Stimulated activated CD4-positive, alpha-beta T cell treated with anti-CD3 and anti-CD28 coated beads, TNF-alpha, amount 100 ng/mL, for 1 hour (primary cell): ENCODE measurements at places on chromosomes 4 and X.

DNA sequence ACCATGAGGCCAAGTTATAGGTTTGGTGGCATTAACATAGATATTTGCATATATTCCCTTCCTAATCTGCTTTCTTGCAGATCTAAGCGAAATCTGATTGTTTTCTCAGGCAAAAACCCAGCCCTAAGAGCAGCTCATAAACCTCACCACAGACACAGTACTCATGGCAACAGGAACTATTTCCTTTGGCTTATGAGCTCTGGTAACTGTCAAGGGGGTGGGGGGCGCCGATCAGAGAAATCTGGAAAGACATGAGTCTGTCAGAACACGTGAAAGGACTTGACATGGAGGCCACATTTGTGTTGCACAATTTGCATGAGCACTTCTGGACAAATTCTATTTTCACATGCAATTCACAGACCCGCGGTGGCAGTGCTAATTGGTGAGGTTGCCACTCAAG, 83.7 kb downstream of the MGST2 start:
- DNase-seq: no peak

GRCh38 chr4:10500776-10501175, 43.5 kb upstream of the ZNF518B start:
- no peak for DNase-seq

DNA sequence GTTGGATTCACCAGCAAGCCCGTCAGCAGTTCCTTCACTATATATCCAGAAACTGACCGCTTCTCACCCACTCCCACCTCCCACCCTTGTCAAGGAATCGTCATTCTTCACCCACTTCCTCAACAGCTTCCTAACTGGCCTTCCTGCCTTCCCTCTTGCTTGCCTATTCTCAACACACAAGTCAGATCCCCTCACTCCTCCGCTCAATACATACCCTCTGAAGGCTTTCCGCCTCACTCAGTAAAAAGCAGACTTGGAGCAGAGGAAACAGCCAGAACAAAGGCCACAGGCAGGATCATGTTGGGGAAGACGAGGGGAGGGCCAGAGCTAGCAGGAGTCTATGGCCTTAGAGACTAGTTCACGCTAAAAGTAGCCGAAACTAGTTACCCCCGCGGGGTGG, 23.7 kb downstream of the RWDD4 start:
- no peak for DNase-seq

- DNase-seq: no peak
Measured at GRCh38 chr4:13875181-13875580, 247.7 kb upstream of the BOD1L1 start.

DNA sequence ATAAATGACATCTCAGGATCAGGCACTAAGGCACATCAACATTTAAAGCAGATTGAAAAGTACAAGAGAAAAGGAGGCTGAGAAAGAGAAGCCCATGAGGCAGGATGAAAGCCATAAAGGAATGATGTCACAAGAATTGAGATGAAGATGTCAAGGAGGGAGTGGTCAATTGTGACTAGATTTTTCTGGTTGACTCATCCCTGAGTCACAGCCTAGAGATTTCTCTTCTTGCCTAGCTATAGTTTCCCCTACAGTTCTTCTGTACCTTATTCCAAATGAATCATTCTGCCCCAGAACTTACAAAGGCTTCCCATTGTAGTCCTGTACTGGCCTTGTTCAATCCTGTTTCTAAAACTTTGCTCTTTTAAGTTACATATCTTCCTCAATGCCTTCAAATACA, 3.4 kb upstream of the USP53 start:
- DNase-seq: peak; percentile 13

DNA sequence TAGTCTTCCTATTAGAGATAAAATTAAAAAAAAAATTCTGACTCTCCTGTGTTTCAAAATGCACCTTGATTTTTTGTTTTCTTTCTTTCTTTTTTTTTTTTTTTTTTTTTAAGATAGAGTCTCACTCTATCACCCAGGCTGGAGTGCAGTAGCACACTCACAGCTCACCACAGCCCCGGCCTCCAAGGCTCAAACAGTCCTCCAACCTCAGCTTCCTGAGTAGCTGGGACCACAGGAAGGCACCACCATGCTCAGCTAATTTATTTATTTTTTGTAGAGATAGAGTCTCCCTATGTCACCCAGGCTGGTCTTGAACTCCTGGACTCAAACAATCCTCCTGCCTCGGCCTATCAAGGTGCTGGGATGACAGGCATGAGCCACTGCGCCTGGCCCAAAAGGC, 41.1 kb upstream of the TMEM184C start:
- DNase-seq: no peak
